Stimulated activated CD4-positive, alpha-beta T cell treated with anti-CD3 and anti-CD28 coated beads, TNF-alpha, amount 100 ng/mL, for 24 hours (primary cell): ENCODE measurements at places on chromosomes 6 and 20.

DNA sequence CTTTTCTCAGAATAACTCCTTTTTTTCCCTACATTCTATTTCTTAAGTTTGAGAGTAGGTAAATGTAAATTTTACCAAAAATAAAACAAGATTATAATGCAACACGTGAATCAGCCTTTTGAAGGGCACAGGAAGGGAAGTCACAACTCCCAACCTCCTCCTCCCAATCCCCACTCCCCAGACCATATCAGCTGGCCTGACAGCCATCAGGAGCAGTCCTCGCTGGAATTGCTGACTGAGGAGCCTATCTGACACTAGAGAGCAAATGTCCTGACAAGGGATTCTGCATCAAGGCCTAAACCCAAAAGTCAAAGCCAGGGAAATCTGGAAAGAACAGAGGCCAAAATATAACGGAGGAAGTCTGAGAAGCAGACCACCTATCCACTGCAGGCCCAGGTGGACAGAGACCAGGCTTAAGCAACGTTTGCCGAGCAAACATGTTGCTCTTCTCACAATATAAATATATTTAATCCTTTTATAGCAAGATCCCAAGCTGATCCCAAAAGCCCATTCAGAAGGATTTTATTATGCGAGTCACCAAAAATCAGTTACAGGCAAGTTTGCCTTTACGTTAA lies 2.5 kb downstream of the RRAGD start:
- no peak for DNase-seq

DNA sequence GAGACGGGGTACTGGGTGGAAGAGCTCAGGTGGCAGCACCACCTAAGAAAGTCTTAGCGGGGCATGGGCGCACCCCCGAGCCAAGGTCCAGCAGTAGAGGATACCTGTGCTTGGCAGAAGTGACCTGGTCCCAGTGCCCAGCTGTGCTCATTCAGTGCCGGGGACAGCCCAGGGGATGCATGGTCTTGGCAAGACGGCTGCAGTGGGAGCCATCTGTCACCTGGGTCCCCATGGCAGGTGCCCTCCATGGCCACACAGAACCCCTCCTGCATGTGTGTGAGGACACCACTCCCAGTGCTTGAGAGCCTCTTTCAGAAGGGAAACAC lies 664.7 kb downstream of the QKI start:
- DNase-seq, result no peak

- no peak for DNase-seq
Observed at GRCh38 chr20:51532577-51533191, 9.8 kb downstream of the NFATC2 start.

DNA sequence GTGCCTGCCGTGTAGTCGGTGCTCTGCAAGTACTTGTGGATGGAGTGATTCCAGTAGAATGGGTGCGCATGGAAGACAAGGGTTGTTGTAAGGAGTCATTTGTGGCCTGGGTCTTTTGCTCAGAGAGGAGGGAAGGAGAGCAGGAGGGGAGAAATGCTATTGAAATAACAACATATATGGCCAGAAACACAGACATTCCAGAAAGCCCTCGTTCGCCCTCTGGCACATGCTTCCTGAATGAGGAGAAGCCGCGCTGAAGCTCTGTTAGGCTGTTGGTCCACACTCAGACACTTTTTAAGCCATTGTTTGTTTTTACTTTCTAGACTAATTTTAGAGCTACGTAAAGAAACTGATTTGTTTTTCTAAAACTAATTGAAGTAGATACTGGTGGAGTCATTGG lies 107.4 kb downstream of the RPP40 start:
- no peak for DNase-seq

DNA sequence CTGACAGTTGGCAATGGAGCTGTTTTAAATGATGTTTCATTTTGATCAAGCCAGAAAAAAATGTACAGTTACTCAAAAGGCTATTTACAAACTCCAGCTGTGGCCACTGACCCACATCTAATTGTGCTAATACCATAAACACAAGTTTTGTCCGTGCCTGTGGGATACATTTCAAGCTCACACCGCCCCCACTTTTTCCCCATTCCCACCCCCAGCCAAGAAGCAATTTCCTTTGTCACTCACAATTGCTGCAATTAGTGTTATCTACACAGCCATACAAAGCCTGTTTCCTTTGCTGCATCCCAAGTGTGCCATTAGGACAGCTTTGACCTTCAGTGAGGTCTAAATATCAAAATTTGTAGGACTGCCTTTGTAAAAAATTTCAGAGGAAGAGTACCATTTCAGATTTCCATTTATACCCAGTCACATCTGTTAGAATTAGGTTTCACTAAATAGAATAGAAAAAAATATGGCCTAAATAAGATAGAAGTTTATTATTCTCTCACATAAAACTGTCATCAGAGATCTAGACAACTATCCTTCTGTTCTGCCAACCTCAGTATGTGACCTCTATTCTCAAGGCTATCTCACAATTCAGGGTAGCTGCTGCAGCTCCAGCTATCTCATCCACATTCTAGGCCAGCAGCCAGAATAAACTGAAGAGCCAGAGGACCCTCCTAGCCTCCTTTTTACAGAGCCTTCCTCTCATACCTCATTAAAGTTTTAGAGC lies 202.6 kb downstream of the NFATC2 start:
- no peak for DNase-seq

GRCh38 chr20:56359212-56360132 lies 698 bp downstream of the FAM210B start:
- DNase-seq, result peak; percentile 9

GRCh38 chr6:98769546-98769945 lies 64.8 kb upstream of the POU3F2 start:
- DNase-seq, result no peak

DNA sequence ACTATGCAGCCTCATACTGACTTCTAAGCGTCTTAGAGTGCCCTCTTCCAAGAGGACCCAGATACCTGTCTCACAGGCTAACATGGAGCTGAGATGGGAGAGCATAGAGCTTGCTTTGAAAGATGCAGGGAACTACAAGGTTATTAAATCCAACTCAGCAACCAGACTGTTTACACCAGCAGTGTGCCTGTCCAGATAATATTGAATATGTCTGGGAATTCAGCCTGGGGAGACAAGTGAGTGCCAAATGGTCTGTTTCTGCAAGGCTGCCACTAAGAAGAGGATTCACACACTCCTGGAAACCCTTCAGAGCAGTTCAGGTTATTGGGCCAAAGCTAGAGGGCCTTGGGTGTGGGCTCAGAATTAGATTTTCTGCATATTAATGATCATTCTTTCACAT lies 547.8 kb downstream of the PTPRT start:
- no peak for DNase-seq

GRCh38 chr6:50353603-50354002 lies 303.9 kb upstream of the DEFB112 start:
- DNase-seq, result no peak

DNA sequence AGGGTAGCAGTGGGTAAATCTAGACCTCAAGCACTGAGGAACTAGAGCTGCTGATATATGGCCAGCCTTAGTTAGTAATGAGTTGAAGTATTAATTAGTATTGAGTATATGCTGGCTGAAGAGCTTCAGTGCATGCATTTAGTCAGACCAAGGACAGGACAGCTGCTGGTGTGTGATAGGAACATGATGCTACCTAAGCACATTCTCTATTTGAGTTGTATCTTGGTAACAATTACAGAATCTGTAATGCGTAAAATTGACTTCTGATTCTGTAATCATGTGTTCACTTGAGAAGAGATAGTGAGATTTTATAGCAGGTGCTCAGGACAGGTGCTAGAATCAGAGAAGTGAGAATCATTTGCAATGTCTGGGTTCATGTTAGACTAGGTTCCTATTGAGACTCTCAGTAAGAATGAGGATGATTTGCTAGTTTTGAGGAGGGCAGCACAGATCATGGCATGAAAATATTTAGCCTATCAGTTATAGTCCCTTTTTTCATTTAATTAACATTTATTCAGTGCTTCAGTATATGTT lies 369.4 kb upstream of the HS3ST5 start:
- DNase-seq, result no peak

DNA sequence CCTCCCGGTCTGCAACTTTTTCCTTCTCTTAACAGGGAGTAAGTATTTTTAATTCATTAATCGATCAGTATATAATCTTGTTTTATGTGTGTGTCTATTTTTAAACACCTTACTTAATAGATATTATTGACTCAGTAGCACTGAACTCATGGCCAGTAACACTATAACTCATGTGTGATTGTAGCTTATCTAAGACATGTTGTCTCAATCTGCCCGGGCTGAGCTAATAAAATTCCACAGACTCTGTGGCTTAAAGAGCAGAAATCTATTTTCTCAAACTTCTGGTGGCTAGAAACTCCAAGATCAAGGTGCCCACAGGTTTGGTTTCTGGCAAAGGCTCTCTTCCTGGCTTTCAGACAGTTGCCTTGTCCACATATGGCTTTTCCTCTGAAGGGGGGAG lies 68.8 kb upstream of the TNFAIP3 start:
- no peak for DNase-seq

GRCh38 chr6:2872423-2873358 lies 30.4 kb downstream of the SERPINB9 start:
- no peak for DNase-seq

DNA sequence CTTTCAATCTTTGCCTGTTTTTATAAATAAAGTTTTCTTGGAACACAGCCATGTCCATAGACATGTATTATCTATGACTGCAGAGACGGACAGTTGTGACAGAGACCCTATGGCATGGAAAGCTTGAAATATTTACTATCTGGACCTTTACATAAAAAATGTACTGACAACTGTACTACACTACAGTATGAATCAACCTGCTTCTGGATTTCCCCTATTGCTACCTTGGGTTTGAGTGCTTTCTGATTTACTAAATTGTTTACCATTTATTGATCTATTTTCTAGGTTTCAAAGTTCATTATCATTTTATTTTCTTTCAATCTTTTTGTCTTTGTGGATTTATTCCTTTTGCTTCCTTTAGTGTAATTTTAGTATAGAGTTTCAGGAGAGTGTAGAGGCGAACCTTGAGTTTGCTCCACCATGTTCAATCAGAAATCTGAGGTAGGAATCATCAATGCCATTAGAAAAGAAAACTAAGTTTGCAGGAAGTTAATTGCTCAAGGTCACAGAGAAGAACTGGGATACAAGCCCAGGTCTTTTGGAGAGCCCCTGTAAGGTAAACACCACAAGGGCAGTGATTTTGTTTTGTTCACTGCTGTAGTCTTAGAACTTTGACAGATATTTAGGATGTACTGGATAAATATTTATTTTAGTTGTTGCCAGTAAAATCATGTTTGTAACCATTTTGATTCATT lies 352.8 kb upstream of the SYNCRIP start:
- DNase-seq, result no peak

DNA sequence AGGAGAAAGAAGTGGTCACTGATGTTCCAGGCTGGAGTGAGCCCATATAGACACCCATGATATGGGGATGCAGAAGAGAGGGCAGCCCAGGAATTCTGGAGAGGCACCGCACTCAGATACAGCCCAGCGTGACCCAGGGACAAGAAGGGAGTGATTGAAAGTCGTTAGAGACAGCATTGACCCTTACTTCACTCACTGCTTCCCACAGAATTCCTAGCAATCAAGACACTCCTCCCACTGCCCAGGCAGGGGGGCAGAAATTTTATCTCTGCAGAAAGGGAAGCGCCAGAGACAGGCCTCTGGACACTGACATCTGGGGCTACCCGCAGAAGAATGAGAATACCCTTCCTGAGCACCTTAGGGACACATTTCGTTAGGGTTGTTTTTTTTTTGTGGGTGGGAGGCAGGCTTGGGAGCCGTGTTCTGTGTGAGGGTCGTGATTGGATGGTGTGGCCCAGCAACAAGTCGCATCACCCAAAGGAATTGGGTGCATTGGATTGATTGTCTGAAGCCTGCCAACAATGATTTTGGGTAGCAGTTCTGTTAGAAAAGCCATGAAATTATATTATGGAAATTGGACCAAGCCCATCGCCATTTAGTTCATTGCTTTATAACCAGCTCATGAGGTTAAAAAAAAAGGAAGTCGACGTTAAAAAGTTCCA lies 45.9 kb upstream of the MAP3K4 start:
- DNase-seq, result no peak

GRCh38 chr6:31582230-31582643 lies at the start of gene LTB:
TSS of gene LTB (minus strand) at chr6:31582424. CDS start at chr6:31582417, 7 bp downstream.
- no peak for DNase-seq

GRCh38 chr6:148455674-148456558 lies 113.3 kb downstream of the SASH1 start:
- DNase-seq, result no peak

GRCh38 chr20:17661121-17661744 lies 20.8 kb downstream of the RRBP1 start:
- no peak for DNase-seq

DNA sequence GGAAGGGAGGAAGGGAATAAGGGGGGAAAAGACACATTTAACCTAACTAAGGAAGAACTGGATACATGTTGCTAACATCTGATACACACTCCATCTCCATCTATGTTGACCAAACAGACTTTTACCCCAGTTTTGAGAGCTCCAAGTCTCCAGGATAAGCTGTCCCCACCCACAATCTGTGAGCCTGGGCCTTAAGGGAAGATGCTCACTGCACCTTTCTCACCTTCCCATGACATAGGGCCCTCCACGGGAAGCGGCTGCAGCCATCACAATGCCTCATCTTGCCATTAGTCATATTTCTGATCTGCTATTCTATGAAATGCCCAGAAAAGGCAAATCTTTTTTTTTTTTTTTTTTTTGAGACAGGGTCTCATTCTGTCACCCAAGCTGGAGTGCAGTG lies 126.6 kb upstream of the SALL4 start:
- no peak for DNase-seq

DNA sequence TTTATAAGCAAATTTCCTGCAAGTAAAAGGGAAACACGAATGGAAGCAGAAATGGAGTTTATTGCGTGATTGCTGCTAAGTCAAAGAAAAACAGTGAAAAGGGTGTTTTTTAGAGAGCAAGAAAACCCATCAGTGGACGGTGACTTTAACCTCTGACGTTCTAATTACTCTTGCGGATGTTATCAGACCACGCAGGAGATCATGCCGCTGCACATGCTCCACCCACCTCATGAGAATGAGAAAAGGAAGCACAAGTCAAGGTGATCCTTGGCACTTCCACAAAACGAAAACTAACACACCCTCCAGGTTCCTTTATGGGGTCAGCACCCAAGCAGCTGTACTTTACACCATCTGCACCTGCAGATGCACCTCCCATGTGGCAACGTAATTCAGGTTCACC lies 45.0 kb downstream of the LYRM4 start:
- DNase-seq, result no peak

- no peak for DNase-seq
Observed at GRCh38 chr6:170192905-170193304, 98.0 kb downstream of the DLL1 start.

GRCh38 chr6:170072246-170072645 lies 218.6 kb downstream of the DLL1 start:
- no peak for DNase-seq

- DNase-seq, result no peak
Observed at GRCh38 chr6:144666781-144667180, 381.6 kb downstream of the UTRN start.

GRCh38 chr6:41818271-41819054 lies 31.0 kb downstream of the TOMM6 start:
- no peak for DNase-seq

DNA sequence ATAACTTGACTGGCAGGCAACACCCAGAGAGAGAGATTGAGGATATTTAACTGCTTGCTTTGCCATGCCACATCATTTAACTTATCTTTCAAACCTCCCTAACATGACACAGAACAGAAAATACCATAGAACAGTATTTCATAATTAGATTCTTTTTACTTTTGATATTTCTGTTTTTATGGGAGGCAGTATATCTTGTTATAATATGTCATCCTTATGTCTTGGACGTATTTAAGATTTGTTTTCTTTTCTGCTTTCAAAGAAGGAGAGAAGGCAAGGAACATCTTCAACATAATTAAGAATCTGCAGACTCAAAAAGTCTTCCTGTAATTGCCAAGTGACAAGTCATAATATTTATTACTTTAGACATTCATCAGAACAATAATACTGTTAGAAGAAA lies 1283.7 kb downstream of the GRIK2 start:
- no peak for DNase-seq
